ENCODE measurements at places on chromosomes 2 and 18. TPM values are rescaled to one million over a fixed set of nuclear protein-coding genes. Genes with fewer than 3 reads are reported as not detected.

GRCh38 chr2:119809339-119810048, 49.8 kb downstream of the PTPN4 start:
- DNase-seq: no peak

DNA sequence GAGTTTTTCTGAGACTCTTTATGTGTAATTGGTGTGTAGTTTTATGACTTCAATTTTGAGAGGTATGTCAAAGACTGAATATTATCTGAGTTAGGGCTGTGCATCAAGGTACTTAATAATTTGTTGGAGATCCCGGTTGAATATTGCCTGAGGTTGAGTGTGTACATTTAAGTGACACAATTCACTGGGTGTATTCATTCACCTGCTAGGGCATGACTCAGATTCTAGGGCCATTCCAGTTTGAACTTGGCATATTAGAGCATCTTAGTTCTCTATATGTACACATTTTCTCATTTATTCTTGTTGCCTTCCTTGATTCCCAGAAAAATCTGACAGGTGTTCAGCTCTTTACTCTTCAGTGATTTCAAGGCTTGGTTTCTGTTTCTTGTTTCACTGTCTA, 12.5 kb downstream of the MAP4K4 start:
- no peak for DNase-seq

GRCh38 chr2:160213511-160213910, 13.4 kb upstream of the ITGB6 start:
- no peak for DNase-seq

GRCh38 chr2:120729406-120730399, 6.0 kb upstream of the GLI2 start:
- no peak for DNase-seq

GRCh38 chr2:3299130-3299529, 78.5 kb downstream of the EIPR1 start:
- no peak for DNase-seq

DNA sequence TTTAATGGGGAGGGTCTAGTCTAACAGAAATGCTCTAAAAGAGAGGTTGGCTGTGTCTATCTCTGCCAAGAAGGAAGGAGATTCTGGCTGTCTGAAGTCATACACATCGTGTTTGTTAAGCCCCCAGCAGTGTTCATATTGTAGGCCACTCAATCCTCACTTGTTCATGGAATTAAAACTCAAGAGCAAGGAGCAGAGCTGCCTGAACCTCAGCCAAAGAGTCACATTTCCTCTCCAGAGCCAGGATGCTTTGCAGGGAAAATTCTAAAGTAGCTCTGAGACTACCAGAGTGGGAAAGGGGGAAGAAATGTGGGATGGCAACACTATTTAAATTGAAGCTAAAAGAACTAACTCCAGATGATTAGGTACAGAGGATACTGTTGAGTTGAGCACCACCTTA, 190.7 kb upstream of the CXCR4 start:
- no peak for DNase-seq

ASB18 gene
- not detected for total RNA-seq

C2orf81 gene
- 7.9 TPM for total RNA-seq
